Endothelial cell (in vitro differentiated cells): ENCODE measurements at places on chromosomes 12 and 14.

- DNase-seq = no peak
Observed at GRCh38 chr12:550473-551260, 90.9 kb downstream of the B4GALNT3 start.

DNA sequence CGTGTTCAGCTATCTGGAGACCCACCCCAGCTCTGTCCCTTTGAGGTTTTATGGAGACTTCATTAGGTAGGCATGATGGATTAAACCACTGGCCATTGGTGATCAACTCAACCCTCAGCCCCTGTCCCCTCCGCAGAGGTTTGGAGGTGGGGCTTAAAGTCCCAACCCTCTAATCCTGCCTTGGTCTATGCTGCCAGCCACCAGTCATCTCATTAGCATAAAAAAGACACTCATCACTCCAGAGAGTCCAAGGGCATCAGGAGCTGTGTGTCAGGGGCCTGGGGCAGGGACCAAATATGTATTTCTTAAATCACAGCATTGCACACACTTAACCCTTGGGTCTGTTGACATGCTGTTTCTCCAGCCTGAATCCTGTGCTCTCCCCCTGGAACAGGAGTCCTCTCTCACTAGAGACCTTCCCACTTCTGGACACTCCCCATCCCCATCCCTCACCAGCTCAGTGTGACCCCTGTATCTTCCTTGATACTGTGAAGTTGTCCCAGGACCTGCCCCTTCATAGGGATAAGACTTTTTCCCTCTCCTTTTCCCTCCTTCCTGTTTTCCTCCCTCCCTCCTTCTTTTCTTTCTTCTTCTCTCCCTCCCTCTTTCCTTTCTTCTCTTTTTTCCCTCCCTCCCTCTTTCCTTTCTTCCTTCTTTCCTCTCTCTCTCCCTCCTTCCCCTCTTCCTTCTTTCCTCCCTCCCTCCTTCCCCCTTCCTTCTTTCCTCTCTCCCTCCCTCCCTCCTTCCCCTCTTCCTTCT, 54.7 kb upstream of the CLMN start:
- no peak for DNase-seq

GRCh38 chr12:80313209-80313608, 130.8 kb upstream of the PTPRQ start:
- no peak for DNase-seq

DNA sequence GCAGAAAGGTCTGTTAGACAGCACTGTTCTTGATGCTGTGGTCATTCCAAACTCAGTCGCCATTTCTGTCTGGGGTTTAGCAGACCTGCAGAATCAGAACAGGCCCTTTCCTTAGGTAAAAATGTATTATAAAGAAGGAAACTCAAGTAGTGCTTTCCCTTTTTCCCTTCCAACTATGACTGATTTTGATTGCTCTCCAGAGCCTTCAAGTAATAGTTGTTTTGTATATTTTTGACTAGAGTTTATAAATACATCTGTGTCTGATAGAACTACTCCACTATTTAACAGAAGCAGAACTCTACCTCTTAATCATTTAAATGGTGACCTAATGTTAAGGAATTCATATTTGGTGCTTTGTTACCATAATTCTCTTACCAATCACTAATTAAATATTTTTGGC, 74.0 kb downstream of the WNK1 start:
- no peak for DNase-seq

DNA sequence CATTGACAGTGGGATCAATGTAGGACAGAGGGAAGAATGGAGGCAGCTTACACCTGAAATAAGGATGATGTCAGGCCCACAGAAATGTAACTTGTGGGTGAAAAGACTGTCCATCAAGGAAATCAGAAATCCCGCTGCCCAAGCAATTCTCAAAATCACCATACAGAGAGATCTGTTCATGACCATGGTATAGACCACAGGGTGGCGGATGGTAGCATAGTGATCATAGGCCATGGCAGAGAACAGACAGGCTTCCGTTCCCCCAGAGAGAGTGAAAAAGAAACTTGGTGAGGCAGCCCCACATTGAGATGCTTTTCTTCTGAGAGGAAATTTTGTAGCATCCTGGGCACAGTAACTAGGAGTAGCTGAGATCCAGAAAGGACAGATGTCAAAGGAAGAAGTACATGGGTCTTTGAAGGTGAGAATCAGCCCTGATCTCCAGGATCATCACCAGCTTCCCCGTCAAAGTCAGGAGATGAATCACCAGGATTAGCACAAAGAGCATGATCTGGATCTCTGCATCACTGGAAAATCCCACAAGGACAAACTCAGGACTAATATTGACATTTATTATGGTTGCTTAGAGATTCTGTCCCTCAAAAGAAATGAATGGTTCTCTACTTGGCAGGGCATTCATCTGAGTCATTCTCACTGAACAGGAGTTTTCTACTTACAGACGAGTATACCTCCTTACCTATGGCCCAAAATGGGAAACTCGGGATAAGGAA, 5.5 kb upstream of the ZNF641 start:
- DNase-seq = no peak
